Activated naive CD4-positive, alpha-beta T cell (primary cell): ENCODE measurements at places on chromosomes 7 and 10.

- DNase-seq: no peak
Measured at GRCh38 chr7:139860090-139860775, 31.2 kb downstream of the TBXAS1 start.

GRCh38 chr10:30500963-30501504, 67.0 kb downstream of the MAP3K8 start:
- no peak for DNase-seq

- no peak for DNase-seq
Measured at GRCh38 chr10:32349968-32350738, 3.2 kb upstream of the EPC1 start.

- no peak for DNase-seq
Measured at GRCh38 chr7:751826-752225, 24.7 kb upstream of the PRKAR1B start.

DNA sequence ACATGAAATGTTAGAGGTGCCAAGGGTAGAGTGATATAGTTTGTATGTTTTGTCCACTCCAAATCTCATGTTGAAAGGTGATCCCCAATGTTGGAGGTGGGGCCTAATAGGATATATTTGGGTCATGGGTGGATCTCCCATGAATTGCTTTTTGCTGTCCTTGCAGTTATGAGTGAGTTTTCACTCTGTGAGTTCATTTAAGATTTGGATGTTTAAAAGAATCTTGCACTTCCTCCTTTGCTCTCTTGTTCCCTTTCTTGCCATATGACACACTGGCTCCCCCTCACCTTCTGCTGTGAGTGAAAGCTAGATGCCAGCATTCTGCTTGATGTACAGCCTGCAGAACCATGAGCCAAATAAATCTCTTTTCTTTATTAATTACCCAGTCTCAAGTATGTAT, 269.2 kb downstream of the ZWINT start:
- no peak for DNase-seq

GRCh38 chr7:234051-234707, 41.8 kb downstream of the FAM20C start:
- DNase-seq: no peak

GRCh38 chr7:115634633-115635032, 395.9 kb downstream of the TFEC start:
- DNase-seq: no peak

- no peak for DNase-seq
Measured at GRCh38 chr10:113958631-113959382, 84.9 kb upstream of the ADRB1 start.

GRCh38 chr10:77823811-77824542, 102.6 kb downstream of the DLG5 start:
- no peak for DNase-seq

GRCh38 chr10:133237588-133238465, at the start of gene VENTX:
VENTX (plus strand) TSS chr10:133237855; CDS start chr10:133237915, 60 bp downstream.
- no peak for DNase-seq

GRCh38 chr10:94591461-94592205, 46.0 kb downstream of the HELLS start:
- no peak for DNase-seq

DNA sequence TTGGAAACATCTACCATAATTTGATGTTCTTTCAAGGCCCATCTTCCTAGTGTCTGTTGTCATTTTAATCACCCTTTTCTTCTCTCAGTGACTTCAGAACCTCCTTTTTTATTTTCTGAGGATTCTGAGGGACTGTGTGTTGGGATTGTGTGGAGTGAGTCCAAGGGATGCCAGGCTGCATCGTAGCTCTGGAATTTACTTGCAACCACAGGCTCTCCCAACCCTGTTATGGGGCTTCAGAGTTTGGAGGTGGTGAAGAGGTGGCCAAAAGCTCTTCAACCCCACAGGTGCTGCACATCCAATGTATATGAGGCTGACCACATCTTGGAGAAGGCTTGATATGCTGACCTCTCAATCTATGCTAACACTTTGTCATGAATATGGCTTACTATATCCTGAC, 79.5 kb upstream of the GPR141 start:
- no peak for DNase-seq

DNA sequence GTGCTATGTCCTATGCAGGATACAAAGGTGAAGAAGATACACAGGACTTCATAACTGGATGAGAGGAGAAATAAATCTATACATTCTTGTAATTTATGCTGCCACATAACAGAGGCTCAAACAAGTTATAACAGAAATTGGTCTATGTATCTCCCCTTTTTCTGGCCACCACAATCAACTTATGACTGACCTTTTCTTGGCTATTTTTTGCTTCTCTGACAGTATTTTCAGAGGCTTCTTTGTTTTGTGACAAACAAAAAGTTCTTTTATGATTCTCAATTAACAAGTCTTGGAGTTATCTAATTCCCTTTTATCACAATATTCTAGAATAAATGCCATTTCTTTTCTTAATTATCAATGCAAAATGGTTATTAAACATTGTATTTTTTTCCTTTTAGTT, 953.0 kb upstream of the ZWINT start:
- no peak for DNase-seq

GRCh38 chr7:150580638-150581394, 13.6 kb downstream of the GIMAP4 start:
- no peak for DNase-seq

DNA sequence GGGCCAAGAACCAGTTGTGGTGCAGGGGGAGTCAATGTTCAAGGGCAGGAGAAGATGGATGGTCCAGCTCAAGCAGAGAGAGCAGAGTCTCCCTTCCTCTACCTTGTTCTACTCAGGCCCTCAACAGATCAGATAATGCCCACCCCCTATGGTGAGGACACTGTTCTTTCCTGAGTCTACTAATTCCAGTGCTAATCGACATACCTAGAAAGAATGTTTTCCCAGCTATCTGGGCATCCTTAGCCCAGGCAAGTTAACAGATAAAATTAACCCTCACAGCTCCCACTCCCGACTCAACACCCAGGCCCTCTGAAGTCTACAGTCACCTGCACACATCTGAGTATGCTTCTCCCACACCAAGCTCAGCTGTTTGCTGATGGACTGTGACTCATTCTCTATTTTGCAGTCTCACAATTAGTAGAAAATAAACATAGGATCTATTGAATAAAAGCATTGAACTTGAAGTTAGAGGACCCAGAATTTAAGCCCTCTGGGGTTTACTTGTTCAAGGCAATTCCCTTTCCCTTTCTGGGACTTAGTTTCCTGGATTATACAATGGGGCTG, 17.1 kb downstream of the COL13A1 start:
- DNase-seq: no peak

- DNase-seq: no peak
Measured at GRCh38 chr10:102101152-102101551, 19.0 kb downstream of the LDB1 start.

GRCh38 chr10:49568235-49568634, 29.3 kb upstream of the ERCC6 start:
- no peak for DNase-seq

DNA sequence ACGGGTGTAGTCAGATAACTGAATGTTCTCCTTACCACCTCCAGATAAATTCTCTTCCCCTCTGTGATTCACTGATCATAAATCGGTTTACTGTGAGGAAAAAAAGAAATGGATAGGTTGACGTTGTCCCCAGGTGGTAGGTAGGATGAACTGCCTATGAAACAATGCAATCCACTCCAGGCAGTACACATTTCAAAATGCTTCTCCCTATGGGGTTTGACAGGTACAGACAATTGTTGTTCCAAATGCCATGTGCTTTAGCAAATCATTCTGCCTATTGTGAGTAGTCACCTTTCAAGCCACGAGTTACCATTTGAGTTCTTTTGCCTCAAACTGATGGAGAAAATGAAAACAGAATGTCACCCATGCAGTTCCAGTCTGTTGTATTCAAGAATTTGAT, 21.8 kb downstream of the VIM start:
- DNase-seq: no peak

- no peak for DNase-seq
Measured at GRCh38 chr10:122062831-122063674, 74.1 kb downstream of the TACC2 start.

DNA sequence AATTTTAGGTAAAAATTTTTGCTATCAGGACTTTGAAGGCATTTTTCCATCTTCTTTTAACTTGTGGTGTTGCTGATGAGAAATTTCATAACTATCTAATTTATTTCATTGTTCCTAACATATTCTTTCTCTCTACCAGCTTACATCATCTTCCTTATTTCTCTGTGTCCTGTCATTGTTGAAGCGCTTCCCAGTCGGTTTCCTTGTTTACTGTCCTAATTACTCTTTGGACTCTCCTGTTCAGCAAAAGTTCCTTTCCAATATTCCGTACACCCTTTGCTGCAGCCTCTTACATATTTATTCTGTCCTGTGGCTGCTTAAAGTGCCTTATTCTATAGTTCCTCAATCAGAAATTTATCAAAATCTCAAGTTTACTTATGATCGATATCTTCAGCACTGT, 609.0 kb upstream of the FZD8 start:
- DNase-seq: no peak

GRCh38 chr7:27433581-27433980, 191.0 kb downstream of the EVX1 start:
- no peak for DNase-seq

DNA sequence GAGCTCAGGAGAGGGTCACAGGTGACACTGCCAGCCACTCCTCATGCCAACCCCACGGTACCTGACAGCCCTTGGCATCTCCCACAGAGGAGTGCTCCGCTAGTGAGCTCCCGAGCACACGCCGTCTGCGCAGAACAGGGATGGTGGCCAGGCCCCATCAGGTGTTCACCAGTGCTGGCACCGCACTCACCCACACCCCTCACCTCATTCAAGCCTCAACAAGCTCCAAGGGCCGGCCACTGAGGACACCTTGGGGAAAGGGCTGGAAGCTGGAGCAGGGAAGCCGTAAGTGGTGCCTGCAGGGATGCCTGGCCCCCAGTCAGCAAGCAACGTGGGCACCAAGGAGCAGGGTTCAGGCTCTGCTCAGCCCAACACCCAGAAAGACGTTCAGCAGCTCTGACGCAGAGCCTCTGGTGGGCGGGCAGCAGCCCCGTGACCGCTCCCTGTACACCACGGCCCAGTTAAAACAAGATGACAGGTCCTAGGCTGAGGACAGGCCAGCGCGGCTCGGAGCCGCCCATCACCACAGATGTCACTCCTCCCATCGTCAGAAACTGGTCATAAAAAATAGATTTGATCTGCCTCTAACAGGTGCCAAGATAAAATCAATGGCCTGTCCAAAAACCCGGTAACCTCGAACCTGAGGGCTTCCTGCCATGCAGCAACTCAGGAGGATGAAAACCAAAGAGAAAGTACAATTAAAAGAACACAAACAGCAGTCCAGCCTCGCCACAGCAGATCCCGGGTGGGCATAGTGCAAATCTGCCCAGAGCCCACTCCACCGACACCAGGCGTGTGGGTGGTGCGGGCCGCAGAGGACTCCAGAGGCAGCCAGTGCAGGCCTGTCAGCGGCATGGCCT, 275.9 kb downstream of the MAD1L1 start:
- no peak for DNase-seq

- DNase-seq: no peak
Measured at GRCh38 chr7:16880554-16880953, 1.2 kb downstream of the AGR3 start.

DNA sequence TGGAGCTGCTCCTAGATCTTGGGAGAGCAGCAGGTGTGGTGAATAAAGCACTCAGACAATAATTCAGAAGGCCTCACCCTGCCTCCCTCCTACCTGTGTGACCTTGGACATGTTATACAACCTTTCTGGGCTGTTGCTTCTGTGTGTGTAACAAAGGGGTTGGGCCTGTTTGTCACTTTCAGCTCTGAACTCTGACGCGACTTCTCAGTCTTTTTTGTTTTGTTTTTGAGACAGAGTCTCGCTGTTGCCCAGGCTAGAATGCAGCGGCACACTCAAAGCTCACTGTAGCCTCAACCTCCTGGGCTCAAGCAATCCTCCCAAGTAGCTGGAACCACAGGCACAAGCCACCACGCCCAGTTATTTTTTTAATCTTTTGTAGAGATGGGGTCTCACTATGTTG, 89.3 kb downstream of the DNMBP start:
- DNase-seq: no peak

GRCh38 chr7:65938336-65938895, 43.6 kb downstream of the GUSB start:
- no peak for DNase-seq

- no peak for DNase-seq
Measured at GRCh38 chr7:137583172-137583571, 239.6 kb upstream of the PTN start.

DNA sequence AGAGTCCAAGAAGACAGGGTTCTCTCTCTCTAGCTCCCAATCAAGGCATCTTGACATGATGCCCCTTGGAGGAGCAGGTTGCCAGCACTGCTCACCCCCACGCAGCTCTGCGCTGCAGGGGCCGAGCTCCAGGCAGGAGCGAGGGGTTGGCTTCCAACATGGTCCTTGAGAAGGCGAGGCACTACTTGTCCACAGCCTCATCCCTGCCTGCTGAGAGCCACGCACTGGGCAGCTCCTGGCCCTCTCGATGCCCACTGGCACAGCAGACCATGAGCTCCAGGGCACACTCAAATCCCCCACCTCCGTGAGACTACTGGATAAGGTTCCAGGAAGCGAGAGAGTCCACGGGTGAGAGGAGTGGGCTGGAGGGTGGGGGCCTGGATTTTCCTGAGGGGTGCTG, 31.1 kb downstream of the RAMP3 start:
- no peak for DNase-seq

GRCh38 chr10:29434111-29434510, 145.2 kb downstream of the LYZL1 start:
- DNase-seq: no peak

- no peak for DNase-seq
Measured at GRCh38 chr7:101154693-101155102, 422 bp downstream of the AP1S1 start.

GRCh38 chr7:155889636-155890511, 77.6 kb upstream of the SHH start:
- no peak for DNase-seq

GRCh38 chr7:81366546-81366945, 403.3 kb downstream of the HGF start:
- DNase-seq: no peak

DNA sequence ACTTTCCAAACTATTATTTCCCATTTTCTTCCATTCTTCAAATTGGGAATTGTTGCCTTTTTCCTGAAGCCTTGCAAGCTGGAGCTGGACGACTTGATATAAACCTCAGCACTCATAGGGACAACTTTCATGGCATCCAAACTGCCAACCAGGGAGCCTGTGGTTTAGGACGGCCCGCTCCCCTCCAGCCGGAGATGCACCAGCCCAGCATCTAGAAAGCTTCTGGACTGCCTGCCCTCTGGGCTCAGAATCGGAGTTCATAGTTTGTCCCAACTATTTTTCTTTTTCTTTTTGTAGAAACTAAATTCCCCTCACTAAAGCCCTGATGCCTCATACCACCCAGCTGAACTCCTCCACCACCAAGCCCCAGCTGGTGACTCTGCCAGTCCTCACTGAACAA, 200.3 kb downstream of the DNAJB6 start:
- DNase-seq: no peak

- DNase-seq: no peak
Measured at GRCh38 chr7:129055294-129055816, 444 bp upstream of the TNPO3 start.

- DNase-seq: no peak
Measured at GRCh38 chr7:119482209-119482608, 790.8 kb upstream of the KCND2 start.
